A172 (cell line): ENCODE measurements at places on chromosomes 2 and 18. TPM values are rescaled to one million over a fixed set of nuclear protein-coding genes. Genes with fewer than 3 reads are reported as not detected.
A peak's percentile ranks its signal among the peaks of the same experiment; 100 is the strongest.

DSEL gene
- total RNA-seq, result 5.9 and 6.8 TPM in 2 replicates

GRCh38 chr18:74898965-74899364, 301.3 kb downstream of the ZNF407 start:
- DNase-seq, result peak; percentile 67

EGR4 gene
- total RNA-seq, result not detected in 2 replicates

TMEM198 gene
- 1.4 and 2.2 TPM in 2 replicates for total RNA-seq

DNA sequence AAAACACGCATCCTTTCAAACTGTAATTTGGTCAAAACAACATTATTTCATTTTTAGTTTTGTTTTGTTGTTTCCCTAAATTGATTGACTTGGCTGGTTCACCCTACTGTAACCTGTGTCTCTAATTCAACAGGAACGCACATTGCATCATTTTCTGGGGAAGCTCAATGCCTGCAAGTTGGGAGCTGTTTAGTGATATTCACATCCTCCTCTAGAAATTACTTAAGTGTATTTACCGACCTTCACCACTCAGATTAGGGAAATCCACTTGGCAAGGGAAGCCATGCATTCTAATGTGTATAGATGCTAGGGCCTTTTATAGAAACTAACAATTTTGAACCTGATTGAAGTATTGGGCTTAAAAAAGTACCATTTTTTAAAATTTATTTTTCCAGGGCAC, 7.3 kb upstream of the TPO start:
- no peak for DNase-seq

- no peak for DNase-seq
Observed at GRCh38 chr2:44207102-44207501, 38.4 kb downstream of the PPM1B start.

GRCh38 chr18:62453864-62454263, 69.0 kb upstream of the ZCCHC2 start:
- no peak for DNase-seq

DNA sequence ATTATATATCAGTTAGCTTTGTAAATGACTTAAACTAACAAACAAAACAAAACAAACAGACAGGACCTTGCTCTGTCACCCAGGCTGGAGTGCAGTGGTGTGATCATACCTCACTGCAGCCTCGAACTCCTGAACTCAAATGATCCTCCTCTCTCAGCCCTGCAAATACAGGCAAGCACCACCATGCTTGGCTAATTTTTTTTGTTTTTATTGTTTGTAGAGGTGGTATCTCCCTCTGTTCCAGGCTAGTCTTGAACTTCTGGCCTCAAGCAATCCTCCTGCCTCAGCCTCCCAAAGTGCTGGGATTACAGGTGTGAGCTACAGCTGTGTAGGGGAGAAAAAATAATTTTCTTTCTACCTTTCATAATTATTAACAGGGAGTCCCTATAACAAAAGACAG, 33.8 kb upstream of the PPM1B start:
- no peak for DNase-seq

- DNase-seq, result peak; percentile 99
Observed at GRCh38 chr2:46909771-46910419, 5.7 kb downstream of the MCFD2 start.

UBE2E3 gene
- total RNA-seq, result 187 and 214 TPM in 2 replicates

DNA sequence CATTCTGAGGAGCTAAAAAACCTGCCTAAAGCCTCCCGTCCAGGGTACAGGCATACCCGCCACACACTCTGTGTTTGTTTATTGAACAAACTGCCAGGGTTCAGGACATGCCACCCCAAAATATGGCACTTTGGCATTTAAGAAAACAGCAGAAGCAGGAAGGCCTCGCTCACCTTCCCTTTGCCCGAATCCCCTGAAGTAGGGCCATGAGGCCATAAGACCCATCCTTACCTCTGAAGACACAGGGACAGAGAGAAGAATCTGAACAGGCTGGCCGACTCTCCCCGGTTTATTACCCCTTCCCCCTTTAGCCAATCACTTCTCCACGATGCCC, 1.7 kb upstream of the NEURL3 start:
- DNase-seq, result no peak

EIPR1 gene
- total RNA-seq, result 118 and 143 TPM in 2 replicates

ADRA2B gene
- total RNA-seq, result not detected in 2 replicates

GRCh38 chr18:3585656-3586509, 135.9 kb downstream of the TGIF1 start:
- peak; percentile 86 for DNase-seq

C1QL2 gene
- not detected in 2 replicates for total RNA-seq

TRPM8 gene
- total RNA-seq, result 1.1 and 2.4 TPM in 2 replicates

UGT1A6 gene
- total RNA-seq, result 0.05 TPM in 1 of 2 replicates, not detected in the other

- DNase-seq, result no peak
Observed at GRCh38 chr18:56902653-56903052, 244.2 kb upstream of the BOD1L2 start.

SLC5A7 gene
- not detected in 2 replicates for total RNA-seq

GRCh38 chr2:225472161-225472560, 72.7 kb downstream of the NYAP2 start:
- DNase-seq, result no peak

MAP3K20 gene
- 43.2 and 51.4 TPM in 2 replicates for total RNA-seq

DNA sequence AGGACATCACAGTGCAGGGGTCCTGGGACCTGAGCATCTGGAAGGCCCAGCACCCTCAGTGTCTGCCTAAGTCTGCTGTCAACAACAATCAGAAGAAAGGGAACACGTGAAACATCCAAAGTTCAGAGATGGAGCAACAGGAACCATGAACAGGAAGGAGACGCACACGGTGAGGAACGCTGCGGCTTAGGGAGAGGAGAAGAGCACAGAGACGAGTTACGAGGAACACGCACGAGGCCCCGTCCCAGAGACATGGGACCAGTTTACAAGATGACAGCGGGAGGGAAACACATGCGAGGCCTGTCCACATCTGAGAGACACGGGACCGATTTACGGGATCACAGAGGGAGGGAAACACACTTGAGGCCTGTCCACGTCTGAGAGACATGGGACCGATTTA, 2.9 kb upstream of the KCNG2 start:
- no peak for DNase-seq

DNA sequence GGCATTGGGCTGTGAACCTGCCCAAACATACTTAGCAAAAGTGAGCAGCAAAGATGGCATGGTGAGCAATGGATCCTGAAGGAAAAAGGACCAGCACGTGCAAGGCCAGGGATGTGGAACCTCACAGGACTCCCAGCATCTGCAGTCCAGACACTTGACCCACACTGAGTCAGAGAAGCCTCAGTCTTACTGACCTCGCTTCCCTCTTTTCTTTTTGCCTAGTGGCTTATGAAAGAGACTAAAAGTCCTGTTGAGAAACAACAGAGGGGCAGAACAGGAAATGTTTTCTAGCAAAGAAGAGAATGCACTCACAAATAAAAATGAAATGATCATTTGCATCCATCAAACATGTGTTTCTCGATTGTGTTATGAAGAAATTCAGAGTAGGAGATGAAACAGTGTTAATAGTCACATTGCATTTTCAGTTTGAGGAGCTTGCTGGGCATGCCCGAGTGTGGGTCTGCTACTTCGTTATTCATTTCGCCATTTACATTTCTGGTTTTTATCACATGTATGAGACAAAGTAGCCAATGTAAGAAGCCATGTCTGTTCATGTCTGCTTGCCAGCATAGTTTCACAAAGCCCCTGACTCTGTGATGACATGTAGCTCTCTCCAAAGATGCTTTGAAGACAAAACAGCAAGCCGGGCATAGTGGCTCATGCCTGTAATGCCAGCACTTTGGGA, 118.4 kb downstream of the INO80D start:
- DNase-seq, result no peak

GRCh38 chr2:28287256-28287915, 105.3 kb upstream of the FOSL2 start:
- no peak for DNase-seq

DNA sequence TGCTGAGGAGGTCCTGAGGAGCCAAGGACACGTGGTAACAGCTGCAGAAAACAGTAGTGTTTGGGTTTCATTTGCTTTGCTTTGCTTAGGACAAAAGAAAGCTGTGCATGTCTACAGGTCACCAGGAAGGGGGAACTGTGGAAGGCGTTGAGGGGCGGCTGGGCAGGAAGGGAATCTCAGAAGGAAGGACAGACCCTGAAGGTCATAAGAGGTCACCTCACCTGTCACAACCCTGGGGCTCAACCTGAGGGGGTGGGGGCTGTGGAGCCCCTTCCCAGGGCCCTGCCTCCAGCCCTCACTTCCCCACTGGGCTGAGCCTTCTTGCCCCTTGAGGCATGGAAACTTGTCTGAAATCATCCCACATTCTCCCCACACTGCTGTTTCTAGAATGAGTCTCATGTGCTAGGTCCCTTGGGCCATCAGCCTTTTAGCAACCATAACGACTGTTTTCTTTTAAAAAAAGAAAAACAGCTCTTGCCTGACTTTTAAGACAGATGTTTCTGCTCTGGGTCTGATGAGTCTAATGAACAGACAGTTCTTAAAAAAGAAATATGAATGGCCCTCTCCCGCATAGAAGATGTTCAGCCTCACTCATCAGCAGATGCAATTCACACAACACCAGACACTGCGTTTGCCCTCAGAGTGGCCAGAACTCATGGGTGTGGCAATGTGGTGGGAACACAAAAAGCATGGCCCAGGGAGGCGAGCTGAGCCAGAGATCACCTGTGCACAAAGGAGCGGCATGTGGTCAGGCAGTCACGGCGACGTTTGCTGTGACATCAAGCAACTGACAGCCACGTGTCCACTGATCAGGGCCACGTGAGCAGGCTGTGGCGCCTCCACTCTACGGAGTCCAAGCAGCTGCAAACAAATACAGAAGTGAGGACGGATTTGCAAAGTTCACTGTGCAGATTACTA, 84.0 kb downstream of the SEPTIN10 start:
- no peak for DNase-seq

ACMSD gene
- not detected in 2 replicates for total RNA-seq
